ENCODE measurements at places on chromosomes 1 and 21.

DNA sequence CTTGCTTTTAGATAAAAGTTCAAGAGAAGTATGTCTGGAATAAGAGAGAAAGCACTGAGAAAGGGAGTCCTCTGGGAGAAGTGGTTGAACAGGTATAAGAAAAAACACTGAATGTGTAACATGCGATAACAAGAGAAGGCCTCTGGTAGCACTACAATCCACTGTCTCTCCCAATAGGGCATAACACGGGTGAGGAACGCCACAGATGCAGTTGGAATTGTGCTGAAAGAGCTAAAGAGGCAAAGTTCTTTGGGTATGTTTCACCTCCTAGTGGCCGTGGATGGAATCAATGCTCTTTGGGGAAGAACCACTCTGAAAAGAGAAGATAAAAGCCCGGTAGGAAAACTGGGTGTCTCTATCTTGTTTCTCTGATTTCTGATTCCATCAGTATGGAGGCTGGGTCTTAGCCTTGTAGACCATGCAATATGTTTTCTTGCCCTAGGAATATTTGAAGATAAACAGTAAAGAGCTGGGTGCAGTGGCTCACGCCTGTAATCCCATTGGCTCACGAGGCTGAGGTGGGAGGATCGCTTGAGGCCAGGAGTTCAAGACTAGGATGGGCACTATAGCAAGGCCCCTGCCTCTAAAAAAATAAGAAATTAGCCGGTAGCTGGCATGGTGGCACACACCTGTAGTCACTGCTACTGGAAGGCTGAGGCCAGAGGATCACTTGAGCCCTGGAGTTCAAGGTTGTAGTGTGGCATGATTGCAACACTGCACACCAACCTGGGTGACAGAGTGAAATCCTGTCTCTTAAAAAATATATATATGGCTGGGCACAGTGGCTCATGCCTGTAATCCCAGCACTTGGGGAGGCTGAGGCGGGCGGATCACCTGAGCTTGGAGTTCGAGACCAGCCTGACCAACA lies 40.4 kb downstream of the DAP3 start:
- peaks cover 32% of the 10 kb centered on the region for H3K36me3 ChIP-seq
- H3K27ac ChIP-seq: no peak overlapping the region
- DNase-seq: peak; percentile 69
- H3K27me3 ChIP-seq: no peaks in the 10 kb centered on the region
- no peak overlapping the region for H3K4me3 ChIP-seq

GRCh38 chr1:31699341-31699891 lies 4.4 kb downstream of the COL16A1 start:
- peaks cover 37% of the 10 kb centered on the region for H3K4me1 ChIP-seq
- H3K27me3 ChIP-seq: no peaks in the 10 kb centered on the region
- H3K36me3 ChIP-seq: peaks cover 54% of the 10 kb centered on the region
- no peak for DNase-seq

- no peak overlapping the region for H3K27ac ChIP-seq
- H3K27me3 ChIP-seq: no peaks in the 10 kb centered on the region
- no peak for DNase-seq
- H3K4me1 ChIP-seq: no peaks in the 10 kb centered on the region
- no peak overlapping the region for H3K4me3 ChIP-seq
Observed at GRCh38 chr1:176964687-176965086, 199.8 kb downstream of the ASTN1 start.

GRCh38 chr1:210330279-210330866 lies 1.7 kb downstream of the HHAT start:
- 0 out of 2 replicates have a peak, but pooled peaks cover 4% of the 10 kb centered on the region for H3K27me3 ChIP-seq
- H3K36me3 ChIP-seq: no peaks in the 10 kb centered on the region
- H3K4me1 ChIP-seq: peaks cover 2% of the 10 kb centered on the region
- H3K4me3 ChIP-seq: no peak overlapping the region
- DNase-seq: peak; percentile 10

DNA sequence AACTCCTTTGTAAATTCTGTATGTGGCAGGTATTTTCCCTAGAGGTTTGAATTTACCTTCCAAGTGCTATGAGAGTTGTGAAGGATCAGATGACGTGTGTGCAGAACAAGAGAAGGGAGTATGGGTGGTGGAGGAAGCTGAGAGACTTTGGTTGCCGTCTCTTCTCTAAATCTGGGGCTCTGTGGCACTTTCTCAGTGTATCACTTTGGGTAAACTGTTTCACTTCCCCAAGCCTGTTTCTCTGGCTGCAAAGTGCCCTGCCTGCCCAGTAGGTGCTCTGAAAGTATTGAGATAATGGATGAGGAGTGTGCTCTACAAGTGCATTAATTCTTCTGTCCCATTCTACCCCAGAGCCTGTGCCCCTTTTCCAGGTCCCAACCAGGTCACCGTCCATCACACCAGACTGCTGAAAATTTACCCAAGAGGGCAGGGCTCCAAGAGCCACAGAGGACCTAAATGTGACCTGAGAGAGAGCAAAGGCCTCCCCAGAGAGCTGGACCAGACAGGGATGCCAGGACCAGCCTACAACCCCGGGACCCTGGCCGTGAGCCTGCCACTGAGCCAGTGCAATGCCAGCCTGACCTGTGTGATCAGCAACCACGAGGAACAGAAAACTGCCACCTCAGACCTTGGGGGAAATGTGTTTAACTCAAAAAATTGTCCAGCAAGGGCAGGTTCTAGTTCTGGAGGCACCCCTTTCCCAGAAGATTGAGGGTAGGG lies 131.6 kb upstream of the ETV3 start:
- peaks cover 3% of the 10 kb centered on the region for H3K27me3 ChIP-seq
- H3K27ac ChIP-seq: no peak overlapping the region
- H3K4me1 ChIP-seq: no peaks in the 10 kb centered on the region
- DNase-seq: no peak
- H3K36me3 ChIP-seq: no peaks in the 10 kb centered on the region

DNA sequence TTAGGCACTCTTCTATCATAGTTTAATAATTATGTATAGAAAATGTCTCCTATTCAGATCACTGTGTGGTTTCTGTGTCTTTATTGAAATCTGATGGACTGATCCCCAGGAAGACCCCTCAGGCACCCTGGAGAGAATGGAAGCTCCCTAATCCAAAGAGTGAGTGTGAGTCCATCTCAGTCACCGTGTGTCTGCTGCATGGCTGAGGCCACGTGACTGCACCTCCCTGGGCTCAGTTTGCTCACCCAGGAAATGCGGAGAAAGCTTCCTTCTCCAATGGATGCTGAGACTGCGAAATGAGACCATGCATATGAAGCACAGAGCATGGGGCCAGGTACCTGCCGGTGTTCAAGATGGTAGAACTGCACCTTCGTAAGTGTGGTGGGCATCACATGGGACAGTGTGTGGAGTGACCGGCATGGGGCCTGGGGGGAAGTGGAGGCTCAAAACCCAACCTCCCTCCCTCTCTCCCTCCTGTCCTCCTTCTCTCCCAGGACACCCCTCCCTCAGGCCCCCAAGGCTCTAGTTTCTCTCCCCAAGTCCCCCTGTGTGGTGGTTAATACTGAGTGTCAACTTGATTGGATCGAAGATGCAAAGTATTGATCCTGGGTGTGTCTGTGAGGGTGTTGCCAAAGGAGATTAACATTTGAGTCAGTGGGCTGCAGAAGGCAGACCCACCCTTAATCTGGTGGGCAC lies 557.5 kb downstream of the PTPRU start:
- H3K27ac ChIP-seq: no peak overlapping the region
- no peaks in the 10 kb centered on the region for H3K4me1 ChIP-seq
- no peak for DNase-seq
- H3K36me3 ChIP-seq: no peaks in the 10 kb centered on the region
- H3K27me3 ChIP-seq: no peaks in the 10 kb centered on the region

- no peak overlapping the region for H3K4me3 ChIP-seq
- H3K27me3 ChIP-seq: peaks cover 12% of the 10 kb centered on the region
- peaks cover 15% of the 10 kb centered on the region for H3K4me1 ChIP-seq
- H3K36me3 ChIP-seq: peaks cover 5% of the 10 kb centered on the region
Observed at GRCh38 chr1:203028067-203028783, 1.9 kb downstream of the PPFIA4 start.

DNA sequence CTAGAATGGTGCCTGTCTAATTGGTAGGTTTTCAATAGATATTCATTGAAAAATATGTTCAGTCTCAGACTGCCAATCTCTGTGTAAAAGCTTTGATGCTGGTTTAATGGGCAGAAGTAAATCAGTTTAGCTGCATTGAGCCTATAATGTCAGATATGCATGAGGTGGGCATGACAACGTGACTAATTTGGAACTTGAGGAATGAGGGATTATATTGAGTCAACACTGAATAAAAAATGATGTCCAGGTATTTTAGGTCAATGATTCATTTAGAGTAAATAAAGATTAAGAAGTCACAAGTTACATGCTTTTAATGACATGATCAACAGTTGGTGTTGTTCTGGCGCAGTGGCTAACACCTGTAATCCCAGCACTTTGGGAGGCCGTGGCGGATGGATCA lies 3.0 kb downstream of the WDR3 start:
- peaks cover 4% of the 10 kb centered on the region for H3K36me3 ChIP-seq
- H3K27me3 ChIP-seq: no peaks in the 10 kb centered on the region
- H3K27ac ChIP-seq: no peak overlapping the region
- DNase-seq: no peak
- no peak overlapping the region for H3K4me3 ChIP-seq

GRCh38 chr1:51973587-51974474 lies 16.7 kb downstream of the RAB3B start:
- H3K4me3 ChIP-seq: no peak overlapping the region
- peaks cover 20% of the 10 kb centered on the region for H3K4me1 ChIP-seq
- peak; percentile 67 for DNase-seq
- peaks cover 21% of the 10 kb centered on the region for H3K36me3 ChIP-seq
- no peak overlapping the region for H3K27ac ChIP-seq

GRCh38 chr1:59438058-59438560 lies 141.2 kb downstream of the FGGY start:
- H3K36me3 ChIP-seq: no peaks in the 10 kb centered on the region
- no peaks in the 10 kb centered on the region for H3K27me3 ChIP-seq
- DNase-seq: no peak
- H3K4me3 ChIP-seq: no peak overlapping the region
- no peak overlapping the region for H3K27ac ChIP-seq

DNA sequence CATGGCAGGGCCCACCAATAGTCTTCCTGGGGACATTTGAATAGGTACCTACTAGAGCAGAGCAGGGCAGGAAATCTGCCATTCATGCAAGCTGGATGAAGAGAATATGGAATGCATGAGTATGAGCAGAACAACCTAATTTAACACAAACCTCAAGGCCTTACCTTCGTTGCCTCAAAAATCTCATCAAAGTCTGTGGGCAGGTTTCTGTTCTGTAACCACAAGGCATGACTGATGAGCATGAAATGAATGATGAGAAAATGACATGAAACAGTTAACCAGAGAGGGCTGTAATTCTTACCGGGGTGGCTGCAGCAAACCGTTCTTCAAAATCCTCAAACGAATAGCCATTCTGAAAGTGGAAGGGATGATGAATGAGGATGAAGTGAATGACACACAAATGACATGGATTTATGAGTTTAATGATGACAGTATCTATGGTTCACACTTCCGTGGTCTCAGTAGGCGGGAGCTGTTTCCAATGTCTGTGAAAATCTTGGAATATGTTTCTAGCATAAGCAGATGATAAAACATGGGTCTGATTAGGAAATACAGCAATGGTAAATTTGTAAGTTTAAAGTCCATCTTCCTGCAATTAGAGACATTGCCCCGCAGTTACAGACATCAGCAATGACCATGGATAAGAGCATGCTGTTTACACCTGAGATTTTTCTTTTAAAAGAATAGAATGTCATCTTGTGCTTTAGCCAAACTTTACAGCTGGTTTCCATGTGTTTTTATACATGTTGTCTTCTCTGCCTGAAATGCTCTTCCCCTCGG lies 67.6 kb upstream of the C8B start:
- H3K36me3 ChIP-seq: no peaks in the 10 kb centered on the region
- H3K27me3 ChIP-seq: no peaks in the 10 kb centered on the region
- DNase-seq: no peak
- no peak overlapping the region for H3K4me3 ChIP-seq
- no peaks in the 10 kb centered on the region for H3K4me1 ChIP-seq

DNA sequence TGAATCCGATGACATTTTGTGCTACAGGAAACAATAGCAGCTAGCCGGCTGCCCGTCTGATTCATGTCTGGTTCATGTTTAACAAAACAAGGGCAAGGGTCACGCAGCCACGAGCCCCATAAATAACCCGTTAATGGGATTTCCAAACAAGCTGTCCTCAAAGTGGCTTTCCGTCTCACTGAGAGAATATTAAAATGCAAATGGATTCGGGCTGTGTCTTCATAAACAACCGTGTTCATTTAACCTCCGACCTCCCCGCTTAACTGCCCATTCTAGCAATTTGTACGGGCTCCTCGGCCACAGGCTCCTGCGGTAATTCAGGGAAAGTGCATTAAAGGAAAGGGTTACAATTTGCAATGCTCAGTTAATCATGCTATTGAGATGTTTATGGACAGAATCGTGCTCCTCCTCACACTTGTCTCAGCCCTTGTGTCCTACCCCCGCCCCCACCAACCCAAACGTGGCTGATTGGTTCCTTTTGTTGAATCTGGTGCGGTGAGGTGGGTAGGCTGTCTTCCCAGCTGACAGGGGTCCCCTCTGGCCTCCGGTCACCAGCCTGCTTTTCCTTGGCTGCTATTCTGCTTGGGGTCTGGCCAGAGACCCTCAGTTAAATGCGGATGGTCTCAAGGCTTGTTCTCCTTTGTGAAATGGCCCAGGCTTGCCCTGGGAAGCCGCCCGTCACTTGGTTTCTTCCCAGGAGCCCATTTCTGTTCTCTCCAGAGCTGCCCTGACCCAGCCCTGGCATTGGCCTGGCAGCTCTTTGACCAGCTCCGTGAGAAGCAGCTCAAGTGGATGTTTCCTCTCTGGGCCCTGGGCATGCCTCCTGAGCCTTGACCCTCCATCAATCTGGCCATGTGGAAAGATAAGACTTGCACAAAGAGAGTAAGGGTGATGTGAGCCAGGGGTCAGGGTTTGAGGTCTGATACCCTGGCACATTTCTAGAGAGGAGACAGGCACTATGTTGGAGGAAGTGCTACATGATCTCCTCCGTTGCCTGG lies 200.7 kb upstream of the POU3F1 start:
- no peak overlapping the region for H3K4me3 ChIP-seq
- H3K27ac ChIP-seq: no peak overlapping the region
- no peaks in the 10 kb centered on the region for H3K36me3 ChIP-seq
- peaks cover 5% of the 10 kb centered on the region for H3K27me3 ChIP-seq
- DNase-seq: peak; percentile 5

GRCh38 chr1:64535938-64536835 lies 66.3 kb downstream of the CACHD1 start:
- H3K36me3 ChIP-seq: no peaks in the 10 kb centered on the region
- DNase-seq: no peak
- no peaks in the 10 kb centered on the region for H3K27me3 ChIP-seq

DNA sequence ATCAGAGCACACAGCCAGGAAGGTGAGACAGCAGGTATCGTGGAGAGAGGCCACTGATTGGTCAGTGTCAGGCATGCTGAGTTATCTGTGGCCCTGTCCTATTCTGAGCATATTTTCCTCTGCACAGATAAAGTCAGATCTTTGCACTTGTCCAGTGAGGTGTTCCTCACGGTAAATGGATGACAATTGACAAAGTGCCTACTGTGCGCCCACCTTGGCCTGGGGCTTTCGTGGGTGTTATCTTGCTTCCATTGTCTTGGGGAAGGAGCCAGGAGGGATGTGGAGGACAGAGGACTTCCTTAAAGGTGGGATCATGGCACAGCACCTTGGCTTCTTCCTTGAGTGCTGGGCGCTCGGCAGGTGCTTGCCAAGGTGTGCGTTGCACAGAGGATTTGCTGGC lies 46.0 kb upstream of the WNT4 start:
- H3K27ac ChIP-seq: no peak overlapping the region
- no peak for DNase-seq
- H3K4me1 ChIP-seq: no peaks in the 10 kb centered on the region
- H3K36me3 ChIP-seq: no peaks in the 10 kb centered on the region
- peaks cover 37% of the 10 kb centered on the region for H3K27me3 ChIP-seq

GRCh38 chr1:57093122-57093521 lies 127.3 kb upstream of the C8B start:
- no peaks in the 10 kb centered on the region for H3K36me3 ChIP-seq
- no peak for DNase-seq
- no peak overlapping the region for H3K4me3 ChIP-seq
